Kidney tubule cell (primary cell): ENCODE measurements at places on chromosomes 4 and X.
A peak's percentile ranks its signal among the peaks of the same experiment; 100 is the strongest.

GRCh38 chrX:150854856-150855255, 43.6 kb downstream of the CD99L2 start:
- no peak for DNase-seq

GRCh38 chr4:184416913-184417734, 57.2 kb downstream of the IRF2 start:
- DNase-seq = no peak

DNA sequence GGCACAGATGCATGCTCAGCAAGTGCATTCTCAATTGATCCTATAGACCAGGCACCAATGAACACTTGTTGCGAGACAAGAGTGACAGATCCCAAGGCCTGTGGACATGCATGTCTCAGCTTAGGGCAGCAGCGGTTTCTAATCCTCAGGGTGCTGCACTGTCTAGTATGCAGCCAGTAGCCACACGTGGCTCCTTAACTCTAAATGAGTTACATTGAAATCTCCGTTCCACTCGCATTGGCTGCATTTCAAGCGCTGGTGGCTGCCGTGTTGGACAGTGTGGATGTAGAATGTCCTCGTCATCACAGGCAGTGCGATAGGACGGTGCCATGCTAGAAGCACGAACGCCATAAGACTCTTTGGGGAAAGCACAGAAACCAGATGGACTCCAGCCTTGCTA, 24.0 kb upstream of the AFAP1 start:
- no peak for DNase-seq

- no peak for DNase-seq
Observed at GRCh38 chrX:24515447-24515846, 50.4 kb downstream of the PDK3 start.

GRCh38 chr4:88802585-88803286, 105.1 kb upstream of the NAP1L5 start:
- DNase-seq = no peak

DNA sequence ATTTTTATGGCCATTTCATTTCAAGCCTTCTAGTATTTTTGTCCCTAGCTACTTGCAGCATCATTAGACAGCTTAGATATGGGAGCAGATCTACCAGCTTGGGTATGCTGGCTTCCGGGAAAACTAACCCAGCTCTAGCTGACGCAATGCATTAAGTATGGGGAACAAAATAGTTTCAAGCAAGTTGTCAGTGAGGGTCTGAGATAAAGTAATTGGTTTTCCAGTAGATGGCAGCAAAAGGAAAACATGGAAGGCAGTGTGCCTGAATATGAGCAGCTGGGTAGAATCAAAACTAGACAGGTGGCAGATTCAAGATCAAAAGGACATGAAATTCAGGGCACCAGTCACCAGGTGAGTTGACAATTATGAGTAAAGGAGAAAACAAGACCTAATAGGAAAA, 340.9 kb upstream of the CTSO start:
- DNase-seq = peak; percentile 95

GRCh38 chrX:4881277-4881676, 1167.8 kb upstream of the PRKX start:
- no peak for DNase-seq

GRCh38 chr4:31370866-31371465, 650.8 kb downstream of the PCDH7 start:
- peak; percentile 55 for DNase-seq
